ENCODE measurements at places on chromosomes 2 and 18.

- no peak for DNase-seq
Observed at GRCh38 chr18:57856557-57857280, 53.6 kb upstream of the ATP8B1 start.

GRCh38 chr2:18950361-18950851, 361.0 kb upstream of the NT5C1B start:
- no peak for DNase-seq

GRCh38 chr2:119174216-119174992, 15.9 kb upstream of the C1QL2 start:
- peak; percentile 11 for DNase-seq

- DNase-seq, result no peak
Observed at GRCh38 chr18:25516747-25517498, 165.0 kb upstream of the ZNF521 start.

DNA sequence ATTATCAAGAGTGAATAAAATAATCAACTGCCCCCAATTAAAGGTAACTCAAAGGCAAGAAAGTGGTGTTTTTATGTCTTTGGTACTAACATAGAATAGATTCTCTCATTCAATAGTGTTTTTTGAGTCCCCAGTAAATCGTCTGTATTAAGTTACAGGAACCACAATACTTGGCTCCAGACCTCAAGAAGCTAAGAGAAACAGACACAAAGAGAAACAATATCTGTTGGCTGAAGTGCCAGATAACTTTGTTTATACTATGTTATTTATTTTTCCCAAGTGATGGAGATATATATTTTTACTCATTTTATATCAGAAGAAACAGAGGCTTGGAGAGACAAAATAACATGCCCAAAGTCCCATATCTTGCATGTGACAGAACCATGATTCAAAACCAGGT, 201.7 kb upstream of the HNRNPA3 start:
- no peak for DNase-seq

DNA sequence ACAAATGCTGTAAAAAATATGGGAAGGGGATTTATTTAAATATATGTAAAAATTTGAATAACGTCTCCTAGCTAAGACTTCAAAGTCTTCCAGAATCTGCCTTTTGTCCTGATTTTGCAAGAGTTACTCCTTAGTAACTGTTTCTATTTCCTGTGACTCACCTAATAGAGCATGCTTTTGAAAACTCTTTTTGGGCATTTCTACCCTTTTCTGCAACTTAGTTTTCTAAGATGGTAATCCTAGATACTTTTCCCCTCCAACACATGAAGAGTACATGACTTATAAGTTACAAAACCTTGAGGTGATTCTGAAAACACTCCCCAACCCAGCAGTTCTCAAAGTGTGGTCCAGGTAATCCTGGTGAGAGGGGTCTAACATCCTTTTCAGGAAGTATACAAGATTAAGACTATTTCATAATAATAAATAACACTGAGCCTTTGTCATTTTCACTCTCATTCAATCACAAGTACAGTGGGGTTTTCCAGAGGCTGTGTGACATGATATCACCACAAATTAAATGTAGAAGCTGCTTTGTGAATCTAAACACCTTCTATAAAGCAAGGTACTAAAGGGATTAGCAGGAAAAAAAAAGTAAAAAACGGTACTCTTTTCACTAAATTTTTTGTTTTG, 31.9 kb downstream of the PPP4R3B start:
- no peak for DNase-seq

- DNase-seq, result no peak
Observed at GRCh38 chr18:48539406-48540250, 797 bp downstream of the CTIF start.

DNA sequence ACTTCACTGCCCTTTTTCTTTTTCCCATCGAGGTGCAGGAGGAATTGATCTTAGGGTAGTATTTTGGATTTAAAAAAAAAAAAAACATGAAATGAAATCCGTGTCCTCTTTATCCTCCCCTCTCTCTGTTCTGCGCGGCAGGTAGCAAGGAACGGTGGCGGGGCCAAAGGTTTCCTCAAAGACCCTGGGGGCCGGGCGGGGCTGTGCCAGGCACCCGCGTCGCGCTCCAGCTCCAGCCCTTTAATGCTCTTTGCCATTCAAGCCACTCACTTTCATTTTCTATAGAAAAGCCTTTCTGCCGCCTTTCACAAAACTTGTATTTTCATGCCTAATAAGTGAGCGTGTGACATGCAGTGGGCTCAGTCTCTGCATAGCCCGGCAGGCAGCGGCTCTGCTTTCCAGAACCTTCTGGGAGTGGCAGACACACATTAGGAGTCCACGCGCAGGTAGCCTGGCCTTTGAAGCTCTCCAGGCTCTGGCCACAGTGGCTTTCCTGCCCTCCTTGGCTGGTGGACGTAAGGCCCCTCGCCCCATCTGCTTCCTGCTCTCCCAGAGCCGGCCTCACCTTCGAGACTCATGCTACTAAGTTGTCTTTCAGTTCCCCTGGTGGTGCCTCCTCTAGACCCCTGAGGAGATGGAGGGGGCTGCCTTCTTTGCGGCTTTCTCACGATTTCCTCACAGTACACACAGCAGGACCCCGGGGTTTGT, 41.7 kb downstream of the AGAP1 start:
- DNase-seq, result no peak

- no peak for DNase-seq
Observed at GRCh38 chr2:238912228-238912915, 64.5 kb downstream of the TWIST2 start.

DNA sequence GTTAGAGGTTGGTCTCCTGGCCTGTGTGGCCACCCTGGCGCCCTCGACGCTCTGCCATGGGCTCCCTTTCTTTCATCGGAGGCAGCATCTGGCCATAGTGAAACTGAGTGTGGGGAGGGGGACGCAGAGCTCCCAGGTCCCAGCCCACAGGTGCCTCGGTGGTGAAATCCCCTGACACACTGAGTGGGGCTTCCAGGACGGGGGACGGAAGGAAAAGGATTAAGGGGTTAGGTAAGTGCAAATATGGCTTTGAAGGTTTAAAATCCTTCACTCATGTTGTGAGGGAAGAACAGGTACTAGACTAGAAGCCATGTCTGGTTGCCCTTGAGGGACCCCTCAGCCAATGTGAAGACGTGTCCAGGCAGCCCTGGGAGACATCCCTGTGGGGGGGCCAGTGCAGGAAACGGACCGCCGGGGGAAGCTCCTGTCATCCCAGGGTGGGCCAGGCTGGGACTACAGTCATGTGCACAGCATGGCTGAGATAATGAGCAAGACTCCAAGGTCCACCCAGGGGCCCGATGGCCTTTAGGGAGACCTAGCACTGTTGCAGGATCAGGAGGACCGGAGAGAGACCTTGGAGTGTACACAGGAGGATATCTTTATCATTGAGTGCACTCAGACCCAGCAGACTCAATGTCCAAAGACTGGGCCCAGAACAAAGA, 36.3 kb downstream of the RTP5 start:
- no peak for DNase-seq
